ENCODE measurements at places on chromosomes 3 and 15.

GRCh38 chr15:46815765-46816164 lies 901.5 kb upstream of the SEMA6D start:
- DNase-seq: peak; percentile 37

- DNase-seq: no peak
Observed at GRCh38 chr3:184733971-184734608, 22.2 kb upstream of the MAGEF1 start.

- DNase-seq: no peak
Observed at GRCh38 chr3:187946981-187947380, 201.7 kb upstream of the BCL6 start.

DNA sequence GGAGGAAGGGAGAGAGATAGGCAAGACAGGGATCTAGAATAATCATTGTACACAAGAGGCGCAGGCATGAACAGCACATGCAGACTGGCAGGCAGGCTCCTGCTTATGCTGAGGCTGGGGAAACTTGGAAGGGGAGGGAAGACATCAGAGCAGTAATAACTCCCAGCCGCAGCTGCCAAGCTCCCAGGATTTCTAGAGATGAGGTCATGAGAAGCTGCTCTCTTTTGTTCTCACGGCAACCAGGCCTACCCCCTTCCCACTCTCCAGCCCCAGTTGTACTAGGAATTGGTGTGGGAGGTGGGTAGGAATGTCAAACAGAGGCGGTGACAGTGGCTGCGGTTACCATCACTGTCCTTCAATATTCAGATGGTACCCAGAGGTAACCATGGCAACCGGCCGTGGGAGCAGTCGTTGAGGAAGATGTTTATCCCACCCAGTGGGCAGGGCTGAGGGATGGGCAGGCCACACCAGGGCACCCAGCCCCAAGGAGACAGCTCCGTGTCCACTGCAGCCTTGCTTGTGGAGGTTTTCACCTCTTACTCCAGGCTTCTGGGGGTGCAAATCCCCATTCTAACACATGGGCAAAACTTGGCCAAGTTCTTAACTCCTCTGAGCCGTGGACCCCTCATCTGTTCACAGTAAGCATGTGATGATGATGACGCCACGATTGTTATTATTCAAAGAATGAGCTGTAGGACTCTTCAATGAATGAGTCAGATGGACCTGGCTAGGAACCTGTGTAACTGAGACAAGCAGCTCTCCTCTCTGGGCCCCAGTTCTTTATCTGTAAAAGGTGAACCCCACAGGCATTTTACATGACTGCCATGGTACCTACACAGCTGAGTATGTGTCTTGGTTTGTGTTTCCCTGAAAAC lies 360.8 kb upstream of the PROK2 start:
- DNase-seq: no peak

DNA sequence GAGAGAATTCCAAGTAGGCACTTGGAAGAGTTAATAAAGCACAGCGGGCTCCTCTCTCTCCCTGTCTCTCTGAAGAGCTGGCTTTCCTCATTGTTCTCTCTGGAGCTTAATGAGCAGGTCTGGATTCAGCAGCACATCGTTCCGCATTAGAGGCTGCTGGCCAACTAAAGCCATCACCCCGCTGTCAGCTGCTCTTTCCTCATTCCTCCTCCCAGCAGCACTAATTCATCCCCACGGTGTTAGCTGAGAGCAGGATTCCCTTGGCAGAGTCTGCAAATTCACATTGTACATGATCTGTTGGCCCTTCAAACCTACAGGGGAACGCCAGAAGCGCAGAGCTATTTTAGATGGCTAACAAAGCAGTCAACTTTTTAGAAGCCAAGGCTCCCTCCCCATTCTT lies 44.2 kb downstream of the SGO1 start:
- DNase-seq: no peak

- no peak for DNase-seq
Observed at GRCh38 chr15:86526938-86527690, 447.4 kb downstream of the AGBL1 start.

- no peak for DNase-seq
Observed at GRCh38 chr15:33084661-33085060, 109.9 kb downstream of the FMN1 start.

DNA sequence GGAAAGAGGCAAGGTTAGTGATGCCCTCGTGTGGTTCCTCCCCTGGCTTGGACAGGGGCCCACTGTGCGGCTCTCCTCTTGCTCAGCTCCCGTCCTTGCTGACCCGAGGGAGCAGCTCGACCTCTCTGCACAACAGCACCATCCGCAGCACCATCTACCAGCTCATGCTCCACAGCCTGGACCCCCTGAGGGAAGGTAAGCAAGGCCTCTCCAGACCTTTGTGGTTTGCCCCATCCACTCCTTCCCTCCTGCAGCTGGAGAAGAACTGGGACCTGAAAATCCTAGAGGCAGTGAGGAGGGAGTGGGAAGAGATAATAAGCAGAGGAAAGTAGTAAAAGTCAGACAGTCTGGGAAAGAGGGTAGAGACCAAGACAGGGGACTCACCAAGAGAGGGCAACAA lies 17.8 kb downstream of the SLC24A1 start:
- DNase-seq: no peak

GRCh38 chr3:11601446-11602238 lies 42.1 kb downstream of the VGLL4 start:
- DNase-seq: no peak

GRCh38 chr3:39903253-39903652 lies 93.8 kb downstream of the MYRIP start:
- DNase-seq: no peak

DNA sequence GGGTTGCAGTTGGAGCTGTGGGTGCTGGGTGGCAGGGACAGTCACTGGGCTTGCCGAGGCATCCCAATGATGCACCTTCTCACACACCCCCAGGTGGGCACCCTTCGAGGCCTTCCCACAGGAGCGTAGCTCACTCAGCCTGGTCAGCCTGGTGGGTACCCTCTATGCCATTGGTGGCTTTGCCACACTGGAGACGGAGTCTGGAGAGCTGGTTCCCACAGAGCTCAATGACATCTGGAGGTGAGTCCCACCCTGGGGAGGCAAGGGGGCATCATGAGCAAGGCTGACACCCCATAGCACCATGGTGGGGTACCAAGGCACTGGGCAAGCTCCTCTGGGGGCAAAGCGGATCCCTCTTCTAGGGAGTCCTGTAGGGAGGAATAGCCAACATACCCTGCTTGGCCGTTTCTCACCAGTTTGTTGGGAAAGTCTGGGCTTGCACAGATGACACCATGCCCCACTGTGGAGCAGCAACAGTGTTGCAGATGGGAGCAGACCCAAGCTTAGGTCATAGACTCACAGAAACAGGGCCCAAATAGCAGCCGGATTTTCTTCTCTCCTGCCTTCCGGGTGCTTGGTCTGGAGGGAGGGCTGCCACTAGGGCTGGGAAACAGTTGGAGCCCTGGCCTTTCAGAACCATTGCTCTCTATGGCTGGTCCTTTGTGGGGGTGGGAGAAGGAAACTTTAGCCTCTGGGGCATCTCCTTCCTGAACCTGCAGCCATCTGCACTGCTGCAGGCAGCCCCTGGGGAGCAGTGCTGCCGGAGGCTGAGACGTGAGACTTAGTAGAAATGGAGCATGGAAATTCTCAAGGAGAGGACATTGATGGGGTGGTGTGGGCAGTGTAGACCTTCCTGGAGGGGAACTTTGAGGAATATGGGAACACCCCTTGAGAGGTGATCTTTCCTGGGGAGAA lies 5.7 kb downstream of the KLHL40 start:
- no peak for DNase-seq
